Hepatocyte (in vitro differentiated cells): ENCODE measurements at places on chromosomes 5 and 9. TPM values are rescaled to one million over a fixed set of nuclear protein-coding genes. Genes with fewer than 3 reads are reported as not detected.

DNA sequence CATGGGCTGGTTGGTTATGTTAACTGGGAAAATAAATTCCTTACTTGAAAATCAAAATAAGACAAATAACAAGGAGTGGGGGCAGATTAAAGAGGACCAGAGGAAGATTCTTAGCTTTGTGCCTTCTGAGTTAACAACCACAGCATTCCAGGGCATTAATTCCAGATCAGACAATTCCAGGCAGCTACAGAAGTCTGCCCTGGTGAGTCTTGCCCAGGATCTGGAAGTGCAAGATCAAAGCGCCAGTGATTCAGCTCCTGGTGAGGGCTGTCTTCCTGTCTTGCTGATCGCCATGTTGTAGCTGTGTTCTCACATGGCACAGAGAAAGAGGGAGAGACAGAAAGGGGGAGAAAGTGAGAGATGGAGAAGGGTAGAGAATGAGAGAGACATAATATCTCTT is 65.6 kb downstream of the ANXA2R start:
- no peak overlapping the region for H3K4me3 ChIP-seq
- no peak overlapping the region for H3K27ac ChIP-seq
- no peaks in the 10 kb centered on the region for H3K27me3 ChIP-seq
- DNase-seq, result no peak
- no peaks in the 10 kb centered on the region for H3K4me1 ChIP-seq

DNA sequence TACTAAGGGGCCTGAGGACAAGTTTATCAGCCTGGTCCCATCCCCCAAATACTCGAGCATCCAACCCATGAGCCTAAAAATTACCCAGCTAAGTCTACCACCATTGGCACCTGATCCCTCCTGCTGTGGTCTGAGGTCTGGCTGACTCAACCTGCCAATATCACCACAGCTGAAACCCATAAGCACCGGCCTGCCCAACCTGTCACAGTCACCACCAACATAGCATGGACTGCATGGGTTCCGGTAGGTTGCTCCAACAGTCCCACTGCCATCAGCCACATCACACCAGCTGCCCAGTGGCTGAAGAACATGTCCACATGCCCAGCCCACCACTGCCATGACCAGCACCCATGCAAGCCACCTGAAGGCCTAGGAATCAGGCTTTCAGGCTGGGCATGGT is 495.0 kb downstream of the PRELID2 start:
- no peaks in the 10 kb centered on the region for H3K27me3 ChIP-seq
- H3K4me3 ChIP-seq, result no peak overlapping the region
- H3K27ac ChIP-seq, result no peak overlapping the region
- no peaks in the 10 kb centered on the region for H3K36me3 ChIP-seq
- H3K4me1 ChIP-seq, result no peaks in the 10 kb centered on the region

DNA sequence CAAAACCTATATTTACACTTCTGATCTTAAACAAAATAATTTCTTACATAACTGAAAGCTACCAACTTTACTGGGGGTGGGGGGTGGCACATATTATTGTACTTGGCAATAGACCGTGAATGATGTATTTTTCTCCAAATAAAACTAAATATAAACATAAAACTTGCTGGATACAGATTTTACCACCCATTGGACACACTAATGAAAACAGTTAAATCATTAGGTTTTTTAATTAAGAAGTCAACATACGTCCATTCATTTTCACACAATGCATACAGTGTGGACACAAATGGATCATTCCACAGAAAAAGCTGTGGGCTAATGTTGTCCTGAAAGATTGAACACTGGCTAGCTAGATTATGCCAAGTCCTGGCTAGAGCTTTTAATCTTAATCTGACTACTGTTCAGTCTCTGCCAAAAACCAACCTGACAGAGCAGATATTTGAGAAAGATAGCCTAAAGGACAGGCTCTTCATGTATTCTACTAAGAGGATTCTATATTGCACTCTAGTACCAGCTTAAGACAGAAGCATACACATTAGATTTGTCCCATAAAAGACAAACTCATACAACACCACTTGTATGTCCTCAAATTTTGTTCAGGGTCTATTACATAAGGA is 118.1 kb downstream of the SIL1 start:
- H3K4me3 ChIP-seq, result no peak overlapping the region
- no peaks in the 10 kb centered on the region for H3K4me1 ChIP-seq
- H3K36me3 ChIP-seq, result no peaks in the 10 kb centered on the region
- no peaks in the 10 kb centered on the region for H3K27me3 ChIP-seq

Gene SPATA31E1
- 0.08 TPM in 1 of 2 replicates, not detected in the other for total RNA-seq

Gene GLRA1
- total RNA-seq, result not detected in 2 replicates

Gene ANKRD20A1
- 0.27 and 0.48 TPM in 2 replicates for total RNA-seq
